ENCODE measurements at places on chromosomes 6 and 20. TPM values are rescaled to one million over a fixed set of nuclear protein-coding genes. Genes with fewer than 3 reads are reported as not detected.

SSTR4 gene
- not detected for total RNA-seq

SLC17A1 gene
- not detected for total RNA-seq

MCHR2 gene
- not detected for total RNA-seq

KCNK5 gene
- 1.1 TPM for total RNA-seq

OR12D3 gene
- total RNA-seq = not detected

SENP6 gene
- 31.4 TPM for total RNA-seq

HRH3 gene
- total RNA-seq = not detected

RSPH4A gene
- 0.11 TPM for total RNA-seq

TBCC gene
- 16.7 TPM for total RNA-seq

MATN4 gene
- 0.08 TPM for total RNA-seq

TRIM10 gene
- not detected for total RNA-seq

THEMIS gene
- total RNA-seq = not detected

POPDC3 gene
- 30.1 TPM for total RNA-seq

LINC00237 gene
- total RNA-seq = not detected

GSTA2 gene
- total RNA-seq = not detected

CLPSL1 gene
- total RNA-seq = not detected

SIRPB1 gene
- total RNA-seq = 0.57 TPM

TCP11 gene
- total RNA-seq = not detected

RGS17 gene
- 6.4 TPM for total RNA-seq

LIME1 gene
- total RNA-seq = 10.5 TPM

TRIM15 gene
- total RNA-seq = not detected

IL17A gene
- total RNA-seq = not detected

GRM1 gene
- total RNA-seq = 0.08 TPM

TUBB2B gene
- total RNA-seq = 13.2 TPM

CST9 gene
- total RNA-seq = not detected

PPIL6 gene
- total RNA-seq = 2.4 TPM

TSHZ2 gene
- not detected for total RNA-seq

LY6G6F gene
- not detected for total RNA-seq

DYNLT2 gene
- total RNA-seq = 0.49 TPM

NSFL1C gene
- total RNA-seq = 128 TPM

Data from A549 treated with CpdA at 1 μM for 4 hours (cell line).